ENCODE measurements at places on chromosomes 1 and 21.

DNA sequence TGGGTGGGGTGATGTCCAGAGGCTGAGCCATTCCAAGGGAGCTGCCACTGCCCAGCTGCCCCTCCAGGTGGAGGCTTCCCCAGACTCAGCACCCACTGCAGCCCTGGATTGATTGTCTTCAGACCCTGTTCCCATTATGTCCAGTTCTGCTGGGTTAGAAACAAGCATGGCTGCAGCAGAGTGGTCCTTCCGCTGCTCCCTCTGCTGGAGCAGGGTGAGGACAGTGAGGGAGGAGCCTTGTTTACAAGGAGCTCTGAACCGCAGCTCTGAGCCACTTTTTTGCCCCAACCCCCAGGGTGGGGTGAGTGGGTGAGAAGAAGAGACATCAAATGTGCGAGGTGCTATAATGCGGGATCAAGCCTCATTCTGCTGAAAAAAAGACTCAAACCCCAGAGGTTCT, 2.3 kb downstream of the TNNT2 start:
- no peak for DNase-seq

DNA sequence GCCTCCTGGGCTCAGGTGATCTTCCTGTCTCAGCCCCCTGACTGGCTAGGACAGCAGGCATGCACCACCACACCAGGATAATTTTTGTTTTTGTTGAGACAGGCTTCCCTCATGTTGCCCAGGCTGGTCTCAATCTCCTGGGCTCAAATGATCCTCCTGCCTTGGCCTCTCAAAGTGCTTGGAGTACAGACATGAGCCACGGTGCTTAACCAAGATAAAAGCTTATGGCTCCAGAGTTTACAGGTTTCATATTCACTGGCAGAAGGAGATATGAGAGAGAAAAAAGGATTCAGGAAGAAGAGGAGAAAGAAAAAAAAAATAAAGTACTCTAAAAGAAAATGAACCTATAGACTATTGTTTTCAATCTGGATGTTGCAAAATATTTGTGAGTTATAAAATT, 748.8 kb upstream of the NCAM2 start:
- no peak for DNase-seq

GRCh38 chr1:164780863-164781262, 221.9 kb downstream of the PBX1 start:
- DNase-seq: no peak

- DNase-seq: no peak
These were observed 55.1 kb downstream of the LRIG2 start for GRCh38 chr1:113128116-113128515.

DNA sequence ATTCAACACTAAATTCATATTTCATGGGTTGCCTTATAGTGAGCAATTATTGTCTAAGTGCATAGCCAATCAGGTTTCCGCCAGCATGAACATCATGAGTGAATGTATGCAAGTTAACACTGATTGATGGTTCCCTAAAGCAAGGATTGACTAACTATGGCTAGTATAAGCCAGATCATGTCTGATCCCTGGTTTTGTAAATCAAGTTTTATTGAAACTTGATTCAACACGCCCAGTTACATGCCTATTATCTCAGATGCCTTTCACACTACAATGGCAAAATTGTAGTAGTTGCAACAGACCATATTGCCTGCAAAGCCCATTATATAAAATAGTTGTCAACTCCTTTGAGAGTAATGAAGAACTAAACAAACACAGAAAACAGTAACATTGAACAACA, 1127.4 kb downstream of the NCAM2 start:
- DNase-seq: no peak

GRCh38 chr21:28200726-28201125, 792.0 kb downstream of the LTN1 start:
- no peak for DNase-seq

DNA sequence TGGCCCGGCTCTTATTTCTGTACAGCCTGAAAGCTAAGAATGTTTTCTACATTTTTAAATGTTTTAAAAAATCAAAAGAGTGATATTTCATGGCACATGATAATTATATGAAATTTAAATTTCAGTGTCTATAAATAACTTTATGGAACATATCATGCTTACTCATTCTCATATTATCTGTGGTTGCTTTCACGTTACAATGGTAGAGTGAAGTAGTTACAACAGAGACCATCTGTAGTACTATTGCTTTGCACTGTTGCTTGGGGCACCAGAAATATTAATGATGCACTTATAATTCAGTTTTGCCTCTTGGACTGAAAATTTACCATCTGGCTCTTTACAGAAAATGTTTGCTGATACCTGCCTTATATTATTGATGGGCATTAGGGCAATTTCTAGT, 481.6 kb downstream of the PLPP3 start:
- DNase-seq: no peak

GRCh38 chr21:46063227-46063626, 34.7 kb upstream of the COL6A2 start:
- no peak for DNase-seq

GRCh38 chr21:43195121-43196021, 26.6 kb downstream of the CRYAA start:
- no peak for DNase-seq

DNA sequence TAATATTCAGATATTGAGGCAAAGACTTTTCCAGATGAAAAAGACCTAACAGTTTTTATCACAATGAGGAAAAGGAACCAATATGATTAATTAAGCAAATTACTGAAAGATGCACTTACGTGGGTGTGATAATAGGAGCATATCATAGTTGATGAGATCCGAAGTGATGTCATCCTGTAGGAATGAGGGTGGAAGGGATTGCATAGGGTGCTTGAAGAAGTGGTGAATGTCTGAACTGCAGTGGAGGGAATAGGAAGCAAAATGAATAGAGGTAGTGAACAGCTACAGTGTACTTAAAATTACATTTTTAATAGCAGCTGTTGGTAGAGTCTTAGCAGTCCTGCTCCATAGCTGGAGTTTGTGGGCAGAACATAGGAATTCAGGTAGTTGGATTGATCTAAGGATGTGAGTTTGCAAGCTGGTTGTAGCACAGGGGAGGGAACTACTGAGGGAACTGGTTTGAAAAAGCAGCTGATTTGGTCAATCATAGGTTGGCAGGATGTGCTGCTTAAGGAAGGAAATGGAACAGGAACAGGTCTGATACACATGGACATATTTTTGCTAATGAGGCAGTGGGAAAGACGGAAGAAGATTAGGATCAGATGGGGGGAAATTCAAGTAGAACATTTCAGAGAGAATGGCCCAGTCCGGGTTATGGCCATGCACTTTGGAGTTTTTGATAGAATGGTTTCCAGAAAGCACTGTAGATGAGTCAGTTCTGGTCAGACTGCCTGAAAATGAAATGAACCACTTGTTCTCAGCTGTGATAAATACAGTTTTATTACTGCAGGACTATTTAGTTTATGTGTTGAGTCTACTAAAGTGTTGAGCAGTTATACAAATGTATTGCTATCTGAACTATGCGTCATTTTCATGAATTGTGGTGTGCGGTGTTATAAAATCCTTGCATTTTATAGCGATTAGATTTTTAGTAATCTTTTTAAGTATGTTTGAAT, 155.8 kb downstream of the RYR2 start:
- DNase-seq: no peak

DNA sequence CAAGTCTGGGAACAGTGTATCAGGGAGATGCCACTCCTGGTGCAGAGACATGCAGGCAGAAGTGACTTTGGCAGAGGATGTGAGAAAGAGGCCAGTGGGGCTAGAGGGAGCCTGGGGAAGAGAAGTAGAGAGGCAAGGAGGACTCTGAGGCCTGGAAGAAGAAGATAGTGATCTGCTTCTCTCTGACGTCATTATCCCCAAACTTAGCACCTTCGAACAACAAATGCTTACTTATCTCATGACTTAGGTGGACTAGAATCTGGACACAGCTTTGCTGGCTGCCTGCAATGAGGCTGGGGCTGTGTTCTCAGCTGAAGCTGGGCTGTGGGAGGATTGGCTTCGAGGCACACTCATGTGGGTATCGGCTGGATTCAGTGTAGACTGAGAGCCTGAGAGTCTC, 44.5 kb upstream of the ZNF678 start:
- no peak for DNase-seq

DNA sequence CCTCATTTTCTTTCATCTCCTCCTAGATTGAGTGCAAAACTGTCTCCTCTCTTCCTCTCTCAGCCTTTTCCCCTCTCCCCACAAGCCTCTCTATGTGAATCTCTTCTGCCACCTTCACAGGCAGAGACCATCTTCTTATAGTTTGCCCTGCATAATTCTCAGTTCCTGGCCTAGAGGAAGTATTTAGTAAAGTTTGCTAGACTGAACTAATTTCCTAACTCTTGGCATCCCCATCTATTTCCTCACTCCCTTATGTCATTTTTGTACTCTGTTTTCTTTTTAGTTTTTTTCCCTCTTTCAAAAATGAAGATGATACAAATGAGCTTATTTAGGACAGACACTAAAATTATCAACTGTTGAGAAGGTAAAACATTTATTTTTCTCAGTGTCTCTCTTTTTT, 66.0 kb downstream of the XCL2 start:
- DNase-seq: no peak

DNA sequence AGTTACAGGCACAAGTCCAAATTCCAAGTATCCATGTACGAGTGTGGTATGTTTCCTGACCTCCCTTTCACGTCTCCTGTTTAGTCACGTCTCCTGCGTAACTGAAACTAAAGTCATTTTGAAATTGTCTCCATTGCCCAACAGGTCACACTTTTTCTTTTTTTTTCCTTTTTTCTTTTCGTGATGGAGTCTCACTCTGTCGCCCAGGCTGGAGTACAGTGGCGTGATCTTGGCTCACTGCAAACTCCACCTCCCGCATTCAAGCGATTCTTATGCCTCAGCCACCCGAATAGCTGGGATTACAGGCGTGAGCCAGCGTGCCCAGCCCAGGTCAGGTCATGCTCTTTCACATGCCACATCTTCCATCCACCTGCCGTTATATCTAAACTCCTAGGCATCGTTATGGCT, 38.2 kb downstream of the L1TD1 start:
- no peak for DNase-seq

GRCh38 chr1:222927031-222927430, 112.2 kb downstream of the DISP1 start:
- DNase-seq: no peak

- DNase-seq: no peak
These were observed 137.2 kb downstream of the ROR1 start for GRCh38 chr1:63911049-63911448.

DNA sequence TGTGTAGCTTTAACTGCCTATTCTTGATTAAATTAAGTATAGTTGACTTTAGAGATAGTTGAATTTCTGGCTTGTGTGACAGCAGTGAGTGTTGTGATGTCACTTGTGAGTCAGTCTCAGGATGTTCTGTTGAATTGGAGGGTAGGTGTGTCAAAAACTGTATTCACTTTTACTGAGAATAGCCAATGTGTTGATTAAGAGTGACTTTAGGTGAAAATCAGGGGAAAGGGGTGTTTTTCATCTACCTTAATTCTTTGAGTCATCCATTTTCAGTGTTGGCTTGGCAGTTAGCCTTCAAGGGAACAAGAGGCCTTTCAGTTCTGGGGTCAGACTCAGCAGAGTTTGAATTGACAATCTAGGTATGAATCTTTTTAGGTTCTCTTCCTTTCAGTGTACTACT, 75.9 kb downstream of the CDC14A start:
- DNase-seq: no peak

GRCh38 chr1:117894078-117894477, 35.3 kb downstream of the GDAP2 start:
- no peak for DNase-seq

All from NCI-H1048 (cell line).